ENCODE measurements at places on chromosomes 6 and 20. TPM values are rescaled to one million over a fixed set of nuclear protein-coding genes. Genes with fewer than 3 reads are reported as not detected.

The ZNF337 gene
- 7.4 TPM for total RNA-seq

The GSTA3 gene
- not detected for total RNA-seq

GRCh38 chr6:141282263-141282662, 850.5 kb upstream of the GJE1 start:
- DNase-seq = no peak

GRCh38 chr6:130713144-130713543, 114.1 kb upstream of the SMLR1 start:
- DNase-seq = no peak

GRCh38 chr20:3502878-3503277, 32.1 kb downstream of the ATRN start:
- DNase-seq = no peak

- DNase-seq = no peak
Measured at GRCh38 chr6:170452767-170453545, 100.2 kb downstream of the PSMB1 start.

DNA sequence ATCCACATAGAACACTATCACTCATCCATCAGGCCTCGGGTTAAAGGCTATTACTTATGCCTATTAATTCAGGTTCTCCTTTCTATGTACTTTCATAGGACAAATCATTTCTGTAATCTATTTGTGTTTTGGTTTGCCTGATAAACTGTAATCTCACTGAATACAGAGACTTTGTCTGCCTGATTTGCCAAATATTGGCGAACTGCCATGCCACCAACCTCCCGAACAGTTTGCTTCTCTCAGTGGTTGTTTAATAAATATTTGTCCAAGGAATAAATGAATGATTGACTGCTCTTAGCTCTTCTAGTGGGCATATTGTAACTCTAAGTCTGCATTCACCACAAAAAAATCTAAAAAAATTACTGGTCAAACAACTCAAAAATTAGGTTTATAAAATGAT, 170.1 kb upstream of the ZFP64 start:
- no peak for DNase-seq
